Body of pancreas (tissue), 4 donors: ENCODE measurements at places on chromosomes 1 and 21.

- no peak for DNase-seq
These were observed 1.3 kb downstream of the PLD5 start for GRCh38 chr1:242522996-242523718.

- DNase-seq, result no peak
These were observed 91.1 kb upstream of the UBE2U start for GRCh38 chr1:64112281-64112680.

- peak; percentile 65 for DNase-seq
These were observed 44.2 kb upstream of the ECE1 start for GRCh38 chr1:21334214-21335087.

DNA sequence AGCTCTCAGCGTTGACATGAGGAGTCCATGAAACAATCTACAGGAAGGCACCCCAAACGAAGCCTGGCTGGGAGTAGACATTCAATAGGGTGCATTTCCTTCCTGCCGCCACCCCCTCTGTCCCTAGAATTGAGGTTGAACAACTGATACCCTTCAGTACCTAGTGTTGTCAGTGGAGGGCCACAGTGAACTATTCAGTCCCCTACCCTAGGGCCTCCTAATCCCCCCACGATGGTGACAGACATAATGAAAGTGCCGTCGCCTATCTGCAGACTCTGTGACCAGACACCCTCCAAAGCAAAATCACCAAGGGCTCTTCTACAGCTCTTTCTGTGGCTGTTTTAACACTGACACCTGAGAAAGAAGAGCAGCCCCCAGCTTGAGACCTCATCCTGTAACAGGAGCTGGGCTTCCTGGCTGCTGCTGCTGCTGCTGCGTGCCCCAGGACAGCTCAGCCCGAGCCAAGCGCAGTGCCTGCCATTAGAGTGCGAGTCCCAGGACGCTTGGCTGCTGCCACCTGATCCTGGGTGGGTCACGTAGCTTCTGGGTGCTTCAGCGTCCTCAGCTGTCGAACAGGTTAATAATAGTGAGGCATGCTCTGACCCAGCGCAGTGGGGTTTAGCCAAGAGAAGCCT, 183.0 kb downstream of the ZBTB18 start:
- DNase-seq, result no peak

GRCh38 chr21:30842990-30843389, 13.4 kb upstream of the KRTAP7-1 start:
- DNase-seq, result no peak

DNA sequence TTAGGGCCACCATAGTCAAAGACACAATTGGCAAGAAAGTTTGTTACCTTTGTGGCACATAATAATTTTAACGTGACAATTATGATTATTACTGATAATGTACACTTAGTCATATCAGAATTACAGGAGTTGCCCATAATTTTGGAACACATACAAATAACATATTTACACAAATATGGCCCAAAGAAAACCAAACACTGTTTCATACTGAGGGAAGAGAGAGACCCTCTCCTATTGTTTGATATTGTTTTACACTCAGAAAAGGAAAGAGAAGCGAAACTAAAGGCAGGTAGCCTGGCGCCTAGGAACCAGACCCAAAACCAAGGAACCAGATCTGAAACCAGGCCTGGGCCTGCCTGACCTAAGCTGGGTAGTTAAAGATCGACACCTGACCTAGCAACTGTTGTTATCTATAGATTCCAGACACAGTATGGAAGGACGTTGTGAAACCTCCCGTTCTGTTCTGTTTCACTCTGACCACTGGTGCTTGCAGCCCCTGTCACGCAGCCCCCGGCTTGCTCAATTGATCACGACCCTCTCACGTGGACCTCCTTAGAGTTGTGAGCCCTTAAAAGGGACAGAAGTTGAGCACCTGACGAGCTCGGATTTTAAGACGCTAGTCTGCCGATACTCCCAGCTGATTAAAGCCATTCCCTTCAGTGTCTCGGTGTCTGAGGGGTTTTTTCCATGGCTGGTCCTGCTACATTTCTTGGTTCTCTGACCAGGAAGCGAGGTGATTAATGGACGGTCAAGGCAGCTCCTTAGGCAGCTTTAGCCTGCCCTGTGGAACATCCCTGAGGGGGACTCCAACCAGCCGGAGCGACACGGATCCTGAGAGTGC, 27.9 kb downstream of the C1orf115 start:
- no peak for DNase-seq

DNA sequence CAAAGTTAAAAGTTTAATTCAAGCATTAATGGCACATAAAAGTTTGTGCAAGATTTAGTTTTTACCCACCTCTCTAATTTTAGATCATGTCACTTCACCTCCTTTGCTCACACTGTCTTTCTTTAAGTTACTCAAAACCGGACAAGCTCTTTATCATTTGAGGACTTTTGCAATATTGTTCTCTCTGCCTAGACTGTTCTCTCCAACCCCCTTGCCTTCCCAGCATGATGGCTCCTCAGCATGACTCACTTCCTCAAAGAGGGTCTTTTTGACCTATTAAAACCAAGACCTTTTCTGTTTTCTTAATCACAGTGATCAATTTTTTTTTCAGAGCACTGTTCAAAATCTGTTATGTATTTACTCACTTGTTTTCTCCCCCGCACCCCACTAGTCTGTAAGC, 61.3 kb downstream of the XKR8 start:
- DNase-seq, result no peak

GRCh38 chr1:44786138-44786840, 1.7 kb downstream of the BEST4 start:
- peak; percentile 82 for DNase-seq

- no peak for DNase-seq
These were observed 134.5 kb upstream of the PKN2 start for GRCh38 chr1:88549536-88549935.

GRCh38 chr1:79561521-79561978, 555.0 kb upstream of the ADGRL4 start:
- DNase-seq, result no peak

DNA sequence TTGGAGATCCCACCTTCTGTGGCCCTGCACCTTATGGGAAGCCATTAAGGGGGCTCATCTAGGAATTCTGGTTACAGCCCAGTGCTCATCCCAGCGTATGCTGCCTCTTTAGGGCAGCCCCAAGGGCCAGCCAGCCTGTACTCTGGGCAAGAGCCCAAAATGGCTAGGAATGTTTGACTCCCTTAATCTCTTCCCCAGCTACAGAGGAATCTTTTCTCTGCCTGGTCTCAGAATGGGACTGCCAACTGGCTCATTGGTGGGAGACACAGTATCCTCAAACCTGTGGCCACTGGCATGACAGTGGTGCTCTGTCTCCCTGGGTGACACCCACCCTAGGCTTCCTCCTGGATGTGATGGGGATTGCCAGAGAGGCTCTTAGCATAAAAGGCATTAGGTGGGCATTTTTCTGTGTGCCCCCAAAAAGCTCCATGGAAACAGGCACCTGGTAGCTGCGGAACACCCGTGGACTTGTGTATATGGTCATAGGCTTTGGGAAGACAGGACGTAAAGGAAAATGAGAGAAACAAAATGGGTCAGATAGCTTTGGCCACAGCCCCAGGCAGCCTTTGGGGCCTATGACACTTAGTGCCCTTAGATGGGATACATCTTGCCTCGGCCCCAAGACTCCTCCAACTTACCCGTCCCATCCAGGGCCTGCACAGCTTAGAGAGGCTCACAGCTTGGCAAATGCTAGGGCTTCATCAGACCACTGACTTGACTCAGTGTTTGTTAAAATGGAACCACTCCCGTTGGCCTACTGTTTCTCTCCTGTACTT, 6.9 kb downstream of the TMEM81 start:
- DNase-seq, result no peak

DNA sequence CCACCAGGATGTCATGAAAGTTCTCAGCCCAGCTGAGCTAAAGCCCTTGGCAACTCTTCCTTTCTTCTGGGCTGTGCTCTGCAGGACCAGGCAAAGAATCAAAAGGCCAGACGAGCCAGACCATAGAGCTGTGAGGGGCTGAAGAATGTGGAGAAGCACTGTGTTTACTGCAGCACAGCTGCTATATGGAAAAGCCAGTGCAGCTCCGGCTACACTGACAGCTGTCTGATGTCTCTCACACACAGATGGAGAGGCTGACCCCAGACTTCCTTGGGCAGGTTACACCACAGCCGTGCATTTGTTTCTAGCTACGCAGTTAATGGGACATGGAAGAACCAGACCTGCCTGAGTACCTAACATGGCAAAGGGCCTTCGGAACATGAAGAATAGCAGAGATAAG, 40.3 kb downstream of the CD247 start:
- no peak for DNase-seq

- DNase-seq, result no peak
These were observed 45.2 kb upstream of the CD101 start for GRCh38 chr1:116956378-116956777.

DNA sequence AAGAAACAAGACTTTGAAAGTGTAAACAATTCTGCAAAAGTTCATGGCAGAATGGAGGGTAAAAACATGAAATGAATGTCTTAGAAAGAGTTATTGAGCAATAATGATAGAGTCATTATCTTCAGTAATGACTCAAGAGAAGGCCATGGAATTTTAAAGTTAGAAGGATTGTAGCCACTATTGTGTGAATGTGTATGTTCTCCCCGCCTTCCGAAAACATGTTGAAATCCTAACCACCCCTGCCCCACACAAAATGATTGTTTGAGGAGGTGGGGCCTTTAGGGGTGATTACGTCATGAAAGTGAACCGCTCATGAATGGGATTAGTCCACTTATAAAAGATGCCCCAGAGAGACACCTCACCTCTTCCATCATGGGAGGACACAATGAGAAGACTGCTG, 93.8 kb upstream of the CCDC190 start:
- no peak for DNase-seq

- peak; percentile 75 for DNase-seq
These were observed 850 bp downstream of the SESN2 start for GRCh38 chr1:28259934-28260802.

DNA sequence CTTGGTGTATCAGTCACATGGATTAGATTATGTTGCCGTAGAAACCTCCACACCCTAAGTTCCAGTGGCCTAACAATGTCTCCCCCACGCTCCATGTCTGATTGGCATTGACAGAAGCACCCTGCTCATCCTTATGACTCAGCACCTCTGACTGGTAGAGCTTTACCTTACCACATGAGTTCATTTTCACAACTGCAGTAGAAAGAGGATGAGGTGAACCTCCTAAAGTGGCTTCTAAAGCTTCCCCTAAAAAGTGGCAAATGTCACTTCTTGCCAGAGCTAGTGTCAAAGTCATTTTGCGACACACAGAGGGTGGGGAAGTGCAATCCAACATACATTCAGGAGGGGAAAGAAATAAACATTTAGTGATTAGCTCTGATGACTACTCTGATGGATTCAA, 30.6 kb upstream of the LYPD8 start:
- no peak for DNase-seq

GRCh38 chr1:6523566-6523965, 30.7 kb downstream of the NOL9 start:
- DNase-seq, result no peak

DNA sequence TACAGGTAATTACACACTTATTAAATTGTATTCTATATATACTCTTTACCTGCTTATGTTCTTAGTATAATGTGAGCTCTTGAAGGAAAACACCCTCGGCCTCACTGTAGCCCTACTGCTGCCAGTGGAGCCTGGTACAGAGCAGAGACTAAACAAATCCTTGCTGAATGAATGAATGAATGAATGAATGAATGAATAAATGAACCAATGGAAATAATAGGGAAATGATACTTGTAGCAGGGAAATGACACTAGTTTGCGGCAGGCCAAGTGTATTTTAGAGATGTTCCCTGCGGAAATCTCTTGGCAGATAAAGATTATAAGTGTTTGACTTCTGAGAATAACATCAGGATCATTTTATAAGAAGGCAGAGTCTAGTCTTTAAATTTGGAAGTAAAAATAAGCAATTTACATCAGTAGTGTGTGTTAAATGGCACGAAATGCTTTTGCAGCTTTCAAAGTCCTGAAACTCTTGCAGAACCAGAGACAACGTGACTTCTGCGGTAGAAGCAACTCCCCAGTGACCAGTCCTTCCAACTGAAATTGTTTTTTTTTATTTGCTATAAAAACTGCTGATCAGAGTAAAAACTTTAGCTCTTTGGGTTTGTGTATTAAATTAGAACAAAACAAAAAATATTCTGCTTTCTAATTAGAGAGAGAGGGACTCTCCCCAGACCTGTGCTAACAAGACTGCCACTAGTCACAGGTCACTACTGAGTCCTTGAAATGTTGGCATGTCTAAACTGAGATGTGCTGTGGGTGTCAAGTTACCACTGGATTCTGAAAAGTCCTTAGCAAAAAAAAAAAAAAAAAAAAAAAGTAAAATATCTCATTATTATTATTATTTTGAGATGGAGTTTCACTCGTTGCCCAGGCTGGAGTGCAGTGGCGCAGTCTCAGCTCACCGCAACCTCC, 199.3 kb upstream of the MAP1LC3C start:
- DNase-seq, result no peak

GRCh38 chr1:41122851-41123518, 101.5 kb upstream of the SLFNL1 start:
- peak; percentile 36 for DNase-seq

DNA sequence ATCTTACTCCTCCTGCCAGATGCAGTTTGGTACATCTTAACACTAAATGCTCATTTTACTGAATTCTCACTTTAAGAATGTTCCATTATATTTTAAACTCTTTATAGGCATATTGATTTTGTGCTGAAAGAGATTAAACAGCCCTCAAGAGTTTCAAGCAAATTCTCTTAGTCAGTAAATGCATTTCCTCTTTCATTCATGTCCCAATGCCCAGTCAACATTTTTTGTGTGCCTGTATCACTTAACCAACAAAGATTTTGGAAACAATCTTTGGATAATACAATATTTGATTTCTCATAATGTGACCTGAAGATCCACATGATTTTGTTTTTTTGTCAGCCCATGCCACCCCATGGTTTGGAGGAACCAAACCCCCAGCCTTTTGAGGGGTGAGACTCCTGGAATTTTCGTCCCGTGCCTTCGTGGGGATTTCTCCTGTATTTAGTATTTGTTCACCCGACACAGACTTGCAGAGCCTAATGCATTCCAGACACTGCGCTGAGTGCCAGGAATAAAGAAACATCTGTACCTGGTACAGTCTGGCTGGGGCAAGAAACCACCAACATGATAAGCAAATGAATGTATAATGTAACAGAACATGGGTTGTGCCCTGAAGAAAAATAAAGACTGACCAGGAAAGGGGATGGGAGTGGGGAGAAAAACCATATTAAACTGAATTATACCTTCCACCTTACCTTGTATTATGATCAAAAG, 47.1 kb upstream of the ETS2 start:
- DNase-seq, result peak; percentile 22

GRCh38 chr1:1920608-1921458, 1.8 kb upstream of the TMEM52 start:
- peak; percentile 27 for DNase-seq

GRCh38 chr1:194917769-194918168, 1690.5 kb downstream of the KCNT2 start:
- DNase-seq, result no peak

- no peak for DNase-seq
These were observed 214.6 kb downstream of the DUSP10 start for GRCh38 chr1:221527302-221527701.

GRCh38 chr1:236457775-236458174, 63.7 kb downstream of the EDARADD start:
- DNase-seq, result no peak
